ENCODE measurements at places on chromosomes 2 and 18.

DNA sequence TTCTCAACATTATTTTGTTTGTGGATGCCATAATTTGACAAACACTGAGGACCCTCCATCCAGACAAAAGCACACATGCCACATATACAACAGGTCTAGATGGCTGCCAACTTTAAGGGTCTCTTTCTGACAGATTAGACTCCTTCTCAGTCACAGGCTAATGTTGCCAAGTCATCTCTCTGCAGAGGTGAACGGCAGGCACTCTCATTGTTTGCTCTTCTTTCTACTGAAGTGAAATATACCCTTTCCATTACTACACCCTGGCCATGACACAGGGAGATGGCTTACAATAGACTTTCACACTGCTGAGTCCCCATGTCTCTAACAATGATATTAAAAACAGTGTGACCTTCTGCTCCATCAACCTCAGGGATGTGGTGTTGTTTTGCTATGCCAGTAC, 47.5 kb upstream of the ZNF397 start:
- DNase-seq = no peak

DNA sequence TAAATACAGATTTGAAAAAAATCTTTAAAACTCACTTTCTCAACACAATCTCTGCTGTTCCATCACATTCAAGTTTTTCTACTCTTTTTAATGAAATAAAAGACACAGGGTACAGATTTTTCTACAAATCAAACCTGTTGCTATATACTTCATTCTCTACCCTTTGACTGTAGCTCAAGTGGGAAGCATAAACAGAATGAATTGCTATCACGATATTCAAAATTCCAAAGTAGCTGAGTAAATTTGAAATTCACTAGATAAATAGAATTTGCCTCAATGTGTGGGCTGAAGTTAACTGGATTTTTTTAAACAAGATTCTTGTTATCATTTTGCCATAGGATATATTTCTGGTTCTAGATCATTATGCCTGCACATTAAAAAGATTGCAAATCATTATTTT, 185.9 kb downstream of the ZNF521 start:
- no peak for DNase-seq

GRCh38 chr2:182585001-182585400, 131.1 kb upstream of the DNAJC10 start:
- DNase-seq = no peak

DNA sequence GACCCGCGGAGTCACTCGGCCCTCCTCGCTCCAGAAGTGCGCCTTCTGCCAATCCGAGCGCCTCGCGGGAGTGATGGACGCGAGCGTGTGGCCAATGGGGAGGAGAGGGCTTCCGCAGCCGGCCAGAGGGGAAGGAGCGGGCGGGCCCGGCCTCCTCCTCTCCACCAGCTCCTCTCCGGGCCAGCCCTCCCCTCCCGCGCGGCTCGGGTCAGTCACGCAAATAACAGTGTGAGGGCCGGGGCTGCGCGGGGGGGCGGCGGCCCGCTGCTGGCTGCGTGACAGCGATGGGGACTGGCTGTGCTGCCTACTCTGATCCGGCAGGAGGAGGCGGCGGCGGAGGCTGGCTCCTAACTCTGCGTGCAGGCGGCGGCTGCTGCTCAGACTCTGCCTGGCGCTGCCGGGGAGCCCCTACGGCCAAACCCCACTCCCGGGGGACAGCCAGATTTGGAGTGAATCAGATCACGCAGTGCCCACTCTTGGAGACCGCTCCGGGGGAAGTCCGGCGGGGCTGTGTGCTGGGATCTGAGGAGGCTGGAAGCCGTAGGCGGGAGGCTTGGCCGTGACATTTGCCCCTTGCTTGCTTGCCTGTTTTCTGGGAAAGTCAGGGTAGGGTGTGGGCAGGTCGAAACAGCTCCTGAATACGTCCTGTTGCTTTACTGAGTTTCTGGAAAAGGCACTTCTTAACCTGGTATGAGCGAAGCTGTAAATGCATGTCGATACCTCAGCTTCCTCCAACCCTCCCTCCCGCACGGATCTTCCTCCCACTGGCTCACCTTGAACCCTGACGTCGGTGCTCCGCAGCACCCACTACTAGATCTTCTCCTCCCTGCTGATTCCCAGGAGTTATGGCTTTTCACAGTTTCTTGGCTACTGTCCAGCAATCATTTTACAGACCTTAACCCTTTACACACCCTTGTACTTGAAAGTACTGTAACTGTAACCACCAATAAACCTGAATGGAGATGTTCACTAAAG, 97.9 kb upstream of the SERTAD2 start:
- DNase-seq = no peak

GRCh38 chr2:7288484-7288883, 371.3 kb downstream of the RNF144A start:
- no peak for DNase-seq

- no peak for DNase-seq
Measured at GRCh38 chr2:263774-264492, at the start of gene SH3YL1. SH3YL1 (minus strand) TSS chr2:264032; CDS start chr2:263984, 48 bp downstream.

- no peak for DNase-seq
Measured at GRCh38 chr2:205527801-205528200, 154.5 kb upstream of the NRP2 start.

DNA sequence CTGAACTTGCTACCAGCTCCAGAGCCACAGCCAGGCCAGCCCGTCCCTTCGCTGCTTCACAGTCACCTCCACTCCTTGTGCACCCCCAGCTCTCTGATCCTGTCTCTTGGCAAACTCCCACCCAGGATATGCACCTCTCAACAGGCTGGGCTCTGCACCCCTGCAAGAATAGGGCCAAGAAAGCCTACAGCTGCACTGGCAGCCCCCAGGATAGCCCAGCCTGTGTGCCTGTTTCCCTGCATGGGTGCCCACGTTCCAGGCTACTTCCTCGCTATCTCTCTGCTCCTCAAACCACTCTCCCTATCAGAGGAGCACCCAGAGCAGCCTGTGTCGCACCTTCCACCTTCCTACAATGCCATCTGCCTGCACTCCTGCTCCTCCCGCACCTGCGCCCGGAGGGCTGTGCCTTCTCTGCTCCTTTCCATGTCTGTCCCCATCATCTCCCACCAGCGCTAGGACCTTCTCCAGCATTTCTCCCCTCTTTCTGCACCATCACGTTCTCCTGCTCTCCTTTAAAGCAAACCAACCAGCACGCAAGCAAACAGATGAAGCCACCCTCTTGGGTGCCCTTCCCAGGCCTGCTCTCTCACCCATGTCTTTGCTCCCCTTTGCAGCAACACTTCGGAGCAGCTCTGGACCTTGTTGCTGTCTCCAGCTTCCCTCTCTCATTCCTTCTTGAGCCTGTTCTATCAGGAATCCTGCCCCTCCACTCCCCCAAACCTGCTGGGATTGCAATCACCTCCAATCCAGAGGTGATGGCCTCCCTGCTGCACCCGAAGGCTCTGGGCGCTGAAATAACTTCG, 313.2 kb upstream of the HS6ST1 start:
- DNase-seq = no peak

DNA sequence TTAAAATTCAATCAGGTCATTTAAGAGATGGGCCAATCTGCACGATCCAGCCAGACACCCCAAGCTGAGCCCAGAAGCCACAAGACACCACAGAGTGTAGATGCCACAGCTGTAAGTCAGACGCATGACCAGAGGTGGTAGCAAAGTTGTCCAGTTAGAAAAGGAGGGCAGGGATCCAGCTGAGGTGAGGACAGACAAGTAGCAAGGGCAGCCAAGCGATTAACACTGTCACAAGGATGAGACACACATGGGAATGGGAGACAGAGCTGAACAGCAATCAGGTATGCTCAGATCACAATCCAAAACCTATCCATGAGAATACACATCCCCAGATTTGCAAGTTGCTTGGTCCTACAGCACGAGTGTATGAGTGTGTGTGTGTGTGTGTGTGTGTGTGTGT, 143.4 kb upstream of the STK17B start:
- no peak for DNase-seq

- DNase-seq = no peak
Measured at GRCh38 chr2:17611036-17611435, 70.5 kb downstream of the VSNL1 start.

DNA sequence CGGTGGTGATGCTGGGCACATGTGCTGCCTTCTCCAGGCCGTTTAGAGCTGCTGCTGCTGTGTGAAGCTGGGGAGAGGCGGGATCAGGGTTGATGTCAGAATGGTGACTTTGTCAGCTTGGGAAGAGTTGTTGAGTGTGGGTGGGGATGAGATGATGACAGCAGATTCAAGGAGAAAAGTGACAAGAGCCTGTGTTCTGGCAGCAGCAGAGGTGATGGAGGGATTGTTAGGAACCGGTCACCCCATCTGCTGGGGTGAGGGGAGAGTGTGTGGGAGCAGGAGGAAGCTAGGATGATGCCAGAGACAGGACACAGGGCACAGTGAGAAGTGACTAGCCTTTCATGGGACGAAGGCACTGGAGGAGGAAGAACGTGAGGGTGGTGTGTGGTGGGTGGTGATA, 345.5 kb downstream of the RNF144A start:
- no peak for DNase-seq

- DNase-seq = no peak
Measured at GRCh38 chr2:44033947-44034346, 38.2 kb upstream of the LRPPRC start.

GRCh38 chr2:20634507-20635112, 16.3 kb downstream of the HS1BP3 start:
- DNase-seq = no peak

- no peak for DNase-seq
Measured at GRCh38 chr2:232942831-232943230, 70.2 kb downstream of the NGEF start.

GRCh38 chr2:54789878-54790277, 66.4 kb downstream of the EML6 start:
- no peak for DNase-seq

GRCh38 chr18:37254973-37255372, 310.6 kb downstream of the CELF4 start:
- no peak for DNase-seq

- DNase-seq = peak; percentile 18
Measured at GRCh38 chr2:40448476-40449079, 3.3 kb downstream of the SLC8A1 start.

DNA sequence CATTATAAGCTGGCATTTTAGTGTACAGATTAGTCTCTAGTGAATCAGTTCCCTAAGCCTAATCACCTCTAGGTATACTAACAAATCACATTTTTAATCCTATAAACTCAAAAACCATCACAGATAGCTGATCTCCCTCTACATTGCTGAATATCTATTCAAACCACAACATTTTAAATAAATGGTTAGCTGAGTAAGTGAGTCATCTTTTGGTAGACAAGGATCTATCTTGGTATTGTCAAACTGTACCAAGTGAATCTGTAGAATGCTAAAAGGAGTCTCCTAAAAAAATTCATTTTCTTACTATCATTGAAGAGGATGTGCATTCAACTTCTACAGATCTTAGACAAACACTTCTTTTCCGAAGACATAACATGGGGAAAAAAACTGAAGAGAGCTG, 40.7 kb downstream of the INO80D start:
- no peak for DNase-seq

DNA sequence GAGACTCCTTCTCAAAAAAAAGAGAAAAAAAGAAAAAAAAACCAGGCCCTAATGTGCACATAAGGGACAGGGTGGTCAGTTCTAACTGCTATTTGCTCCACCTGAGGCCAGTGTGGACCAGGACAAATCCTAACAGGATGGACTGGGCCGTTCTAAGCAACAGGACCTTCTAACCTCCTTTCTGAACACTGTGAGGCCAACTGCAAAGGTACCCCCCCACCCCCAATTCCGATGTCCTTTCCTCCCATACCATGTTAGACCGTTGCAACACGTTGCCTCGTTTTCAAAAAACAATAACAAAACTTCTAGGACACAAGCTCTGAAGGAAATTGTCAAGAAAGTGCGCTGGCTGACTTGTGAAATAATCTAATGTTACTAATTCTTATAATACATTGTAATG, 1.2 kb downstream of the THAP4 start:
- DNase-seq = no peak

- DNase-seq = no peak
Measured at GRCh38 chr2:98486374-98486981, 41.8 kb downstream of the INPP4A start.

- DNase-seq = no peak
Measured at GRCh38 chr2:198097630-198098029, 293.2 kb downstream of the PLCL1 start.

DNA sequence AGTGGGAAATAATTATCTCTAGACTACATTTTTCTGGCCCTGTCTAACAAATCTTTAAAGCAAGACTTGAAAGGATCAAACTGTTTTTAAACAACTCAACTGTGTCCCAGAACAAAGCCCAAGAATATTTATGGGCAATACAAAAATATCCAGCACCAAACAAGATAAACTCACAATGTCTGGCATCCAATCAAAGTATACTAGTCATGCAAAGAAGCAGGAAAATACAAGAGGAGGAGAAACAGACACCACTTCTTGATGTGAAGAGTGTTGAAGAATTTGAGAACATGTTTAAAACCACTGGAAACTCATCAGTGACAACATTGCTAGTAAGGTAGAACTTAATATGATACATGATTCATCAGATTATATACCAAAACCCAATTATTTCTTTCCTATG, 66.1 kb upstream of the CDC42EP3 start:
- no peak for DNase-seq

DNA sequence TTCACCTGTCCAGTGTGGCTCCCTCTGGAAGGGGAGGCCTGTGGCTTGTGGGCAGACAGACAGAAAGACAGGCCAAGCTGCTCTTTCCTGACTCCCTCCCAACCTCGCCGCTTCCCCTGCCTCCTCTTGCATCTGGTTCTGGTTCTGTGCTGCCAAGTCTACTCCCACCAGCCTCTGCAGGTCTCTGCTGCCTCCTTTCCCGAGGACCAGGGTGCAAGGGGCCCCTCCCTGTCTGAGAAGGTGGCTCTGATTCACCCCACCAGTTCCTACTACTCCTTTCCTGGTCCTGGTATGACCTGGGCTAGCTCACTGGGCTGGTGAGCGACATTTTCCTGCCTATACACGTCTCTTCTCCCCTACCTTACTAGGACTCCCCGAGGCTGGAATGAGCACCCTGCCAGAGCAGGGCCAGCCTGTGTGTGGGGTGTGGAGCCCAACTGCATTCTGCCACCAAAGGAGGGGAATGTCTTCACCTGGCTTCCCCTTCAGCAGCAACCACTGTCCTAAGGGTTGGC, 238.5 kb downstream of the CELF4 start:
- DNase-seq = no peak
